ENCODE measurements at places on chromosomes 7 and 10. TPM values are rescaled to one million over a fixed set of nuclear protein-coding genes. Genes with fewer than 3 reads are reported as not detected.

Gene HOXA7
- total RNA-seq = not detected

Gene FGF8
- not detected for total RNA-seq

Gene MSMB
- not detected for total RNA-seq

Gene PTPN20
- 10.6 TPM for total RNA-seq

Gene CFTR
- total RNA-seq = under 0.01 TPM

Gene PRKCQ
- 0.11 TPM for total RNA-seq

Gene AQP1
- 0.39 TPM for total RNA-seq

Gene GNAI1
- 12.8 TPM for total RNA-seq

Gene PDZD8
- total RNA-seq = 23.6 TPM

Gene PCLO
- total RNA-seq = 2.1 TPM

Gene LAMB1
- 302 TPM for total RNA-seq

Gene CFAP69
- total RNA-seq = 2.3 TPM

Gene SPOCK2
- total RNA-seq = 0.39 TPM

Gene PRPS1L1
- total RNA-seq = not detected

Gene TMEM236
- total RNA-seq = 0.39 TPM

Gene ANKRD1
- total RNA-seq = 14.5 TPM

Gene SLC13A1
- total RNA-seq = not detected

Gene PDE1C
- 0.22 TPM for total RNA-seq

Gene NET1
- 44.8 TPM for total RNA-seq

Gene GLI3
- 1.8 TPM for total RNA-seq

Gene HYAL4
- not detected for total RNA-seq

Gene CD36
- total RNA-seq = 0.39 TPM

Gene SLC26A4
- 0.11 TPM for total RNA-seq

Gene CAMK2G
- total RNA-seq = 30.6 TPM

Gene TMEM213
- not detected for total RNA-seq
